Activated CD4-positive, alpha-beta memory T cell treated with anti-CD3 and anti-CD28 coated beads for 36 hours (primary cell): ENCODE measurements at places on chromosomes 16 and 17. TPM values are rescaled to one million over a fixed set of nuclear protein-coding genes. Genes with fewer than 3 reads are reported as not detected.
A peak's percentile ranks its signal among the peaks of the same experiment; 100 is the strongest.

Gene SEPTIN12
- total RNA-seq, result not detected

Gene FBXL20
- total RNA-seq, result 17.4 TPM

Gene C17orf107
- total RNA-seq, result 2.3 TPM

Gene NEURL4
- 26.9 TPM for total RNA-seq

Gene FN3K
- total RNA-seq, result 2.3 TPM

Gene PLCG2
- 8.3 TPM for total RNA-seq

Gene PDILT
- total RNA-seq, result not detected

Gene MMP25
- total RNA-seq, result 2.2 TPM

Gene MRC2
- total RNA-seq, result 11.2 TPM

DNA sequence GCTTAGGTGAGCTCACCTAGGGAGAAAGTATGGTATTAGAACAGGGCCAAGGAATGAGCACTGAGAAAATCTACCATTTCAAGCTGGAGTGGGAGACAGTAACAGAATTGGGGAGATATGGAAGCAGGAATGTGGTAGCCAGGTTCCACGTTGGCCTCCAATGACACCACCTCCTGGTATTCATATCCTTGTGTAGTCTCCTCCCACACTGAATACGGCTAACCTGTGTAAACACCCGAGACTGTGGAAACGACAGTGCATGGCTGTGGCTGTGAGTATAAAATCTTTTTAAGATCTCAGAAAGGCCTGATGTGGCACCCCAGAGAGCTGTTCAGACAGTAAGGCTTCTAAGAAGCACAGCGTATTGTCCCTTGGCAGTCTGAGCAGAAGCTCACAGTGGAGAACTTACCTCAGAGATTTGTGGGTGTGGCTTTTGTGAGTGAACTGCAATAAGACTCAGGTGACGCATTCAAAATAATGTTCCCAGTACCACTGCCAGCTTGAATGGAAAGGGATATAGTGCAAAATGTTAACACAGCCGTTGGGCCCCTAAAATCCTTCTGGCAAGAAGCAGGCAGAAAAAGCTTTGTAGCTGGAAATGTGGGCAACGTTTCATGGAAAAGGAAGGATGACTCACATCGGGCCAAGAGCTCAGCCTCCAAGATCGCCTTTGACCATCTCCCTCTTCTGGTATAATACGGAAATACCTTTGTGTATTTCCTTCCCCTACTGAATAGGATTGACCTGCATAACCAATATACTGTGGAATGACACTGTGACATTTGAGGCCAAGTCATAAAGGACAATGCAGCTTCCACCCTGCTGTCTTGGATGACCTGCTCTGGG is 14.4 kb downstream of the SDR42E1 start:
- no peak for DNase-seq

GRCh38 chr17:18371455-18371854 is 6.1 kb upstream of the EVPLL start:
- DNase-seq, result no peak

DNA sequence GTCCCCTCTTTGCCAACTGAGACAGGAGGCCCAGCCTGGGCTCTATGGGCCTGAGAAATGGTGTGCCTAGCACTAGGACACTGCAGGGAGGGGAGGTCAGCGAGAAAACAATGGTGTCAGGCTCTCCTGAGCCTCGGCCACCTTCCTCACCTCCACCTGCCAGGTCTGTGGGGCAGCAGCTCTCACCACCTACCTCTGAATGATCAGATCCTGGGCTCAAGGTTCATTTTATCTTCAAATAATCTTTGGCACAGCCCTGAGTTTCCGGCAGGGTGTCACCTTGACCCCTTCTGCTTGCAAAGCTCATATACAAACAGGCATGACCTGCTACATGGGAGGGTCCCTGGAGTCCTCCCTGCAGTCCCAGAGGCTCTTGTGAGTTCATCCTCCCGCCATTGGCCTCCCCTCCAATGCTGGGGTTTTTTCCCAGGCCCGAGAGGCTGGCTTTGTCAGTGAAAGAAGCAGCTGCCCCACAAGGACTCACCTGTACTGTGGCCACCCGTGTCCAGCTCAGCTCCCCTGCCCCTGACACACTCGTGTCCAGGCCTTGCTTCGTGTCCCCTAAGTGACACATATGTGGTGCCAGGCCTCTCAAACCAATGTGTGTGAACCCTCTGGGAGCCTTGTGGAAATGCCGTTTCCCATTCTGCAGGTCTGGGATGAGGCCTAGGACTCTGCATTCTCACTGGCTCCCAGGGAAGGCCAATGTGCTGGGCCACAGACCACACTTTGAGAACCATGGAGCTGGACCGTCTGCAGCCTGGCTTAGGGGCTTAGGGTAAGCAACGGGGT is 176.8 kb upstream of the CIBAR2 start:
- no peak for DNase-seq

DNA sequence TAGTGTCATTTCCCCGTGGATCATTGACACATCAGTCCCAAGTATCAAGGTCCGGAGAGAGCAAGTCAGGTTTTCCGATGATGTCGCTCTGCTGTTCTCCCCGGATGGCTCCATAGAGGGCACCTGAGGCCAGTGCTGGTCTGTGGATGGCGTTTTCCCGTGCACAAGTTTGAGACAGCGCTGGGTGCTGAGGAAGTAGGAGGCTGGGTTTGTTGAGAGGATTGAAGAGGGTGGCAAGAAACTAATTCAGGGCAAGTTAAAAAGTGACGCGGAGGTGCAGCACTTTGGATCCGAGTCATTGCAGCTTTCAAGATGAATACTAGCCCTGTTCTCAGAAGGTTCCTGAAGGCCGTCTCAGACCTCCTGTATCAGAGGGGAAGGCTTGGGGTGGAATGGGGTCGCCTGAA is 7.7 kb downstream of the NUBP1 start:
- peak; percentile 63 for DNase-seq

GRCh38 chr17:73770115-73770848 is 126.0 kb upstream of the SDK2 start:
- no peak for DNase-seq

DNA sequence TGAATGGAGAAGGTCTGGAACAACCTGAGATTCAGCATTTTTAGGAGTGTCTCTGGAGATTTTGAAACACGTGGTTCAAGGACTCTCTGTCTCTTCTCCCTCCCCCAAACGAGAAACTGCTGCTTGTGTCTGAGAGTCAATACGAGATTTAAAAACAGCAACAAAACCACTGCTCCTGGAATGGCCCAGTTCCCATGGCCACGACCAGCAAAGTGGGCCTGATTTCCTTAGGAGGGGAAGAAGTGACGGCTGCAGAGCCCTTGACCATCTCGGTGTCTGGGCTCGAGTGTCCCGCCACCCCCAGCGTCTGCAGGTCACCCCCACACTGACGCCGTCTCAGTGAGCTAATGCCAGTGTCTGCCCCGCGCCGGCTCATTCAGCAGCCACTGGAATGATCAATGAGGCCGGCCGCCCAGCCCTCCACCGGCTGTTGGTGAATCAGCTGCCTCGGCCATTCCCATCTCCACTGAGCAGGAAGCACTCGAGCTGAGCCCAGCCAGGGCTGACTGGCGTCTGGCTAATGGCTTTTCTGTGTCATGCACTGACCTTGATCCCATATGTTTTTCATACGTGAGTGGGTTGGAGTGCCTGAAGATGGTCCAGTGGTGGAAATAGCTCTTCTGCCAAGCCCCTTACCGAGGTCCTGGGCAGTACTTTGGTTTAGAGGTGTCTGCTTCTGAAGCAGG is 151.8 kb downstream of the PITPNC1 start:
- DNase-seq, result no peak

GRCh38 chr16:77938913-77939312 is 83.4 kb upstream of the CLEC3A start:
- no peak for DNase-seq

- no peak for DNase-seq
Observed at GRCh38 chr16:49937886-49938285, 82.0 kb upstream of the ZNF423 start.

DNA sequence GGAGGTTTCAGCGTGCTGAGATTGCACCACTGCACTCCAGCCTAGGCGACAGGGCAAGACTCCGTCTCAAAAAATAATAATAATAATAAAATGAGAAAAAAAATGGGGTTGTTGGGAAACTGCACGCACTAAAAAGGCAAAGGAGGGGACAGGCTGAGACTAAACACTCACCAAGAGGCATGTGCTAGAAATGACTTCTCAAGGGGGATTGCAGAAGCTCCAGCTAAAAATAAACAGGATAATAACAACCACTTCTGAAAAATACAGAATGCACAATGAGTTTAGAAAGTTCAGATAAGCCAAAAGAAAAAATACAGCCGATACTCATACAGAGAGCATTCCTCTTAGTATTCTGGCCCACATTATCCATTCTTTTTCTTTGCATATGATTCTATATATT is 15.1 kb upstream of the TIMP2 start:
- no peak for DNase-seq

- DNase-seq, result no peak
Observed at GRCh38 chr17:8922451-8922850, 43.1 kb downstream of the PIK3R5 start.

GRCh38 chr17:77215281-77215680 is 74.5 kb downstream of the SEC14L1 start:
- no peak for DNase-seq
